ENCODE measurements at places on chromosomes 6 and 20.

GRCh38 chr20:58011947-58012610 lies 216.4 kb downstream of the ANKRD60 start:
- DNase-seq, result no peak

DNA sequence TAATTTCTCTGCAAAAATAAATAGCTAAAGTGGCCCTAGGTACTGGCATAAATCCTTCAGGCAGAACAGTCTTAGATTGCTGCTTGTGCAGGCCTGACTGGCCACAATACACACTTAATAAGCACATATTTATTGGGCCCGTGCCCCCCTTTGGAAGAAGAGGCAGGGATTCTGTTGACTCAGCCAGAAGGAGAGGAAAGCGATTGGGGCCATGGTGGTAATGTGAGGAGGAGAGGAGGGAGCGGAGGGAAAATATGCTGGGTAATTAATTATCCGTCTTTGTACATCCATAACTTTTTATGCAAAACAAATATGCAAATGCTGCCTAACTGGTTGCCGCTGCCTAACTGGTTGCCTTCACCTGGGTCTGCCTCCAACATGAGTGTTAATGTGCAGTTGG lies 36.2 kb downstream of the CD40 start:
- DNase-seq, result no peak

- no peak for DNase-seq
Observed at GRCh38 chr6:5634525-5634924, 372.2 kb downstream of the NRN1 start.

GRCh38 chr6:138157986-138158638 lies 3.6 kb upstream of the ARFGEF3 start:
- no peak for DNase-seq

- no peak for DNase-seq
Observed at GRCh38 chr6:80330961-80331360, 224.5 kb downstream of the BCKDHB start.

DNA sequence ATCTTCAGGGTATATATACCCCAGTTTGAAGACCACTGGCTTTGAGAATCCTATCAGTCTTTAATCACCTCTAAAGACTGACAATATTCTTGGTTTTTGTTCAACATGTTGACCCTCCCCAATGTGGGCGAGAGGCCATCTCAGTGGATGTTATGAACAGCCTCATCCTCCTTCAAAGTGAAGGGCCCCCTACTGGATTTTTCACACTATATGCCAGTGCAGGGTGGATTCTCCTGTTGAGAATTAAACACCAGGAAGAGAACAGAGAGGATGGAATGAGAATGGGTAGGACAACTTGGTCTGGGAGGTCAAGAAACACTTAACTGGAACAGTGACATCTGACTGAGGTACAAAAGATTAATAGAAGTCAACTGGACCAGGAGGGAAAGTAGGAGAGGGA lies 327.1 kb downstream of the MAFB start:
- no peak for DNase-seq

DNA sequence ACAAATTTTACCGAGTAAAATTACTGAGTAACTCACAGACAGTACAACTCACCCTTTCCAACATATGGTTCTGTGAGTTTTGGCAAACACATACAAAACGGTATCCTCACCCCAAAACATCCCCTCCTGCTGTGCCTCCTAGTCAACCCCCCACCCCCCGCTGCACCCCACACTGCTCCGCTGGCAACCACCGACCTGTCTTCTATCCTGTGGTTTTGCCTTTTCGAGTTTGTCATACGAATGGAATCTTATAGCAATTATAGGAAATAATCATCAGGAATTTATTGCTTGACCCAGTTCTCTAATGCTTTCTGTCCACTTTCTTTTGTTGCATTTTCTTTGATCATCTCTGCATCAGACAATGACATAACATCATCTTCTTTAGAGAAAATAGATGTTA lies 312.3 kb downstream of the KIF16B start:
- no peak for DNase-seq

DNA sequence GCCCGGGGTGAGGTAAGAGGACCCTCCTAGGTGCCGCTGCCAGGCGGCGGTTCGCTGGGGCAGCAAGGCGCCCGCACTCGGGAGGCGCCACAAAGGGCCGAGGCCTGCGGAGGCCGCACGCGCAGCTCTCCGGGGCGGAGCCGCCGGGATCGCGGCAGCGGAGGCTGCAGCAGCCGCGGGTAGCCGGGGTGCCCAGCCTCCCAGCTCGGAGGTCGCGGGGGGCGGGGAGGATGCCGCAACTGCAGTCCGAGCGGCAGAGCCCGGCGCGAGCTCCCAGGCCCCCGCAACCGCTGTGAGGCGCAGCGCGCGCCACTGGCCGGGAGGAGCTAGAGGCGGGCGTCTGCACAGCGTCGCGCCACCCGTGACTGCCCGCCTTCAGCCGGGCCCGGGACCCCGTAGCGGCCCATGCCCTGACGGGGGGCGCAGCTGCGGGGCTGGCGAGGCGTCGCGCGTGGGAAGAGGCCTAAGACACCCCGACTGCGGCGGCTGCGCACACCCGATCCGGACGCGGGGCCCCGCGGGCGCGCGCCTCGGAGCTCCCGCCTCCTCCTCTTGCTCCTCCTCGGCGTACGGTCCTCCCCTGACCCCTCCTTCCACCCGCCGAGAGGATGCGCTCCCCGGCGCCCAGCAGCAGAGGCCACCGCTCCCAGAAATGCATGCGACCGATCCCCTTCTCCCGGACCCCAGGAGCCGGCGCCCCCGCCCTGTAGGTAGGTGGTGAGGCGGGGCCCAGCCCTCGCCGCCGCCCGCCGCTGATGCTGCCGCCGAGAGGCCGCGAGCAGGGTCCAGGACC lies at the start of gene NCOA7:
Gene NCOA7, plus strand, starts transcription at position 603 of the 793 bp plus-strand sequence. CDS start 24,395 bp downstream, outside the sequence.
- DNase-seq, result peak; percentile 73

- no peak for DNase-seq
Observed at GRCh38 chr20:33922224-33922623, 71.5 kb upstream of the RALY start.

DNA sequence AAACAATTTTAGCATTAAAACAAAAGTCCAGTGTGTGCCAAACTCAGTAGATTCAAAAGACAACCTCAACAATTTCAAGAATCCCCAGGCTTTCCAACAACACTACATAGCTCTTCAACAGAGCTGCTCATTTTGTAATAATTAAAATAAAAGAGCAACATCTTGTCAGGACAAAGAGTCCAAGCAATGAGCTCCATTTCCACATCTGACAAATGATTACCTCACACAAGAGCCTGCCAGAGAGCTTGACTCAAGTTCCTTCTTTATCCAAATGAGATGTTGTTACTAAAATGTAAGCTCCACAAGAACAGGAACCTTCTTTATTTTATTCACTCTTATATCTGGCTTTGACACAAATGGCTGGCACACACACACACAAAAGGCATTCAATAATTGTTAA lies 449.8 kb downstream of the HACE1 start:
- DNase-seq, result no peak

- no peak for DNase-seq
Observed at GRCh38 chr6:16318953-16319720, 80.8 kb downstream of the GMPR start.

GRCh38 chr6:102736941-102737368 lies 1343.4 kb downstream of the GRIK2 start:
- DNase-seq, result no peak

DNA sequence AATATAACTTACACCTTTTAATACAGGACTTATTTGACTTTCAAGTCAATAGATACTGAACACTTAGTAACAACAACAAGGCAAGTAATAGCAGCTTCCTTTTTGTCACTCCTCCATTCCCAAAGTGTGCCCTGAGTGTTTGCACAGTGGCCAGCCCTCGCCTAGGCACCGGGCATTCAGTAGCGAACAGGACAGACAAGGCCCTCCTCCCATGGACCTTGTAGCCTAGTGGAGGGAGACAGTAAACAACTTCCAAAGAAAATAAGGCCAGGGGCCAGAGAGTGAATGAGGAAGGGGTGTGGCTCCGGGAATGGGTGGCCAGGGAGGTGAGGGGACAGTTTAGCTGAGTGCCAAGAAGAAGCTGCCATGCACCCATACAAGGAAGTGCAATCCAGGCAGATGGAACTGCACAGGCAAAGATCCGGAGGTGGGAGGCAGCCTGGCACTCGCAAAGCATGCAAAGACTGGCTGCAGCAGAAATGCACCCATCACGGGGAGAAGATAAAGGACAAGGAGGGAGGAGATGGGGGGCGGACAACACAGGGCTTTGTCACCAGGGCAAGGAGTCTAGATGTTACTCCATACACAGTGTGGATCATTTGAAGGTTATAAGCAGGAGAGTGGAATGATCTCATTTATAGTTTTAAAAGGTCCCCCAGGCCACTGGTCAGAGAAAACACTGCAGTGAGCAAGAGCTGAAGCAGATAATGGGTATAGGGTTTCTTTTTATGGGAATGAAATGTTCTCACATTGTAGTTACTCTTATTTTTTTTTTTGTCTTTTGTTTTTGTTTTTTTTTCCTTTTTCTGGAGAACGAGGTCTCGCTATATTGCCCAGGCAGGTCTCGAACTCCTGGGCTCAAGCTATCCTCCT lies 32.2 kb downstream of the ATP9A start:
- no peak for DNase-seq

- peak; percentile 94 for DNase-seq
Observed at GRCh38 chr6:41787219-41787917, at the start of gene TOMM6. TSS of gene TOMM6 (plus strand) at chr6:41787694. CDS start at chr6:41787698, 4 bp downstream.

- no peak for DNase-seq
Observed at GRCh38 chr6:166949528-166950442, 6.6 kb downstream of the RNASET2 start.

DNA sequence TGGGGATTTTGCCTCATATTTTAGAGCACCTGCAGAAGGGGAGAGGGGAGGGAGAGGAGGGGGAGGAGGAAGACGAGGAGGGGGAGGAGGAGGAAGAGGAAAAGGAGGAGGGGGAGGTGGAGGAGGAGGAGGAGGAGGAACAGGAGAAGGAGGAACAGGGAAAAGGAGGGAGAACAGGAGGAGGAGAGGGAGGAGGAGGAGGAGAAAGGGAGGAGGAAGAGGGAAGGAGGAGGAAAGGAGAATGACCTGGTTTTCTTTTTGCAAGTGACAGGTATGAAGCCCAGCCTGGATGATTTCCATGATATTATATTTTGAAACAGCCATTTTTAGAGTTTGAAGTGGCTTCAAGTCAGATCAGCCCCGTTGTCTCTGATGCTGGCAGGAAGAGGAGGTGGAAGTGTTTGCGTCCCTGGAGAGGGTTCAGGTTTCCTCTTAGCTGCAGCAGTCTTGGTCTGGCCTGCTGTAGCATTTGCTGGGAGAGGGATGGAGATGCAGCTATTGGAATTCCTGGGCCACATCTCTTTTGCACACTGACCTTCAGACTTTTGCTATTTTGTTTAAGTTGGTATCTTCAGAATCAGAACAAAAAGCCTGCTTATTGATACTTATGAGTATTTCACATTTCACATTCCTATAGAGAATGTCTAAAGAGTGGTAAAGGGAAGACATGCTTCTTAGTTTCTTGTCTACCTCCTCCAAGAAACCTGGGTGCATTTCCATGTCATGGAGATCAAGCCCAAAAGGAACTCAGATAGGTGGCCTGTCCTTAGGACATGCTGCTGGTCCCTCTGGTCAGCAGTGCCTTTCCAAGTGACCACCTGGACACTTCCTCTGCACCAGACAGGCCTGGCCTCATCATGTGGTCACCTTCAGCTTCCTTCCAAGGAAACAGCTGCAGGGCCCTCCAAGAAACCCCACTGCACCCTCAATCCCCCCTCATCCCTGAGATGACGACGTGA lies 54.3 kb upstream of the IYD start:
- DNase-seq, result no peak

DNA sequence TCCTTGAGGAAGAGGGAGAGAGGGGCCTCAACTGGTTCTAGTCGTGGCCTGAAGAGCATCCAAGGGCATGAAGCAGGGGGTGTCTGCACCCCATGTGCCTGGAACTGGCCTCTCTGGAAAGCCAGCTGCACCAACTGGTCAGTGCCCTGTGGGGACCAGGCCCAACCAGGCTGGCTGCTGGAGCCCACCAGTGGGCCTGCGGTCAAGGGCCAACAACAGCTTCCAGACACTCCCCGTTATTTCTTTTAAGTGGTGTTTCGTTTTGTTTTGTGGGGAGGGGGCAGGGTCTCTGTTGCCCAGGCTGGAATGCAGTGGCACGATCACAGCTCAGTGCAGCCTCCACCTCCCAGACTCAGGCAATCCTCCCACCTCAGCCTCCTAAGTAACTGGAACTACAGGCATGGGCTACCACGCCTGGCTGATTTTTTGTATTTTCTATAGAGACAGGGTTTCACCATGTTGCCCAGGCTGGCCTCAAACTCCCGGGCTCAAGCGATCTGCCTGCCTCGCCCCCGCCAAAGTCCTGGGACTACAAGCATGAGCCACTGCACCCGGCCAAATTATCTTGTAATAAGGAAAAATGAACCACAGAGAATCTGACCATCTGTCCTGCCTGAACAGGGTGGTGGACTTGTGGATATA lies 11.9 kb upstream of the C20orf144 start:
- no peak for DNase-seq

DNA sequence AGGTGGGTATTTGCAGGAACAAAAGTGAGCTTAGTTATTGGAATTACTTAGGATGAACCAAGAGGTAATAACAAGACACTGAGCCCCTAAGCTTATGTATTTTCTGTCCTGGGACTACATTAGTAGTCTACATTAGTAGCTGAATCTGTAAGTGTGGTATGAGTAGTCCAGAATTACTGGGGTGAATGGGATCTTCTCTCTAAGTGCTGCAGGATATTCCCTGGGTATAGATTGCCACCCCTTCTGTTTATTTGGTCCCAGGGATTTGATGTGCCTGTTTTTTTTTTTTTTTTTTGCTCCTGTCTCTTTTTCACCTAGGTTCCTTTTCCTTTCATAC lies 5.9 kb downstream of the CD2AP start:
- no peak for DNase-seq

- peak; percentile 89 for DNase-seq
Observed at GRCh38 chr20:18137412-18138265, at the start of the genes KAT14 and PET117. TSS of gene KAT14 (plus strand) at chr20:18137863. CDS start at chr20:18142661, 4,798 bp downstream. TSS of gene PET117 (plus strand) at chr20:18137863. CDS start at chr20:18137956, 93 bp downstream.

DNA sequence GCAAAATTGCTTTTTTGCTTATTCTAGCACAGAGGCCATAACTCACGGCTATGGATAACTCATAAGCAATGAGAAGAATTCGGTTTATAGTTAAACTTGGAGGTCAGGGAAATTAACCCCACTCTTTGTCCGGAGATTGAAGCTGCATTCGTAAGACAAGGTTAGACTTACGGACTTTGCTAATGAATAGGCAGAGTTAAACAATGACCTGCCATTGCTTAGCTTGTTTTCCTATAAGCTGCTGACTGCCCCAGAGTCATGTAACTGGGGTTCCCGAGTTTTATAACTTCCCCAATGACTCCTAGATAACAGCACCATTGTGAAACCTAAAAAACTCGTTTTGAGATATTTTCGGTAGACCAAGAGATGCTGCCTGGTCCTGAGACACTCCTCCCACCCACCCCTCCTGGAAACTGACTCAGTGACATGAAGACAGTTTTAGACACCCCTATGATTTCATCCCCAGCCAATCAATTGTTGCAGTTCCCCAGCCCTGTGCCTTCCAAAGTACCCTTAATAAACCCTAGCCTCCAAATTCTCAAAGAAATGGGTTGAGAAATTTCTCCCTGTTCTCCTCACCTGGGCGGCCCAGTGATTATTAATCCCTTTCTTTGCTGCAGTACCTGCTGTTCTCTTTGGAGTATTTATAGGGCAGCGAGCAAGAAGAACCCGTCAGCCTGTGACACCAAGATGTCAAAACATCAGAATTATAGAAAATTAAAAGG lies 33.1 kb upstream of the MCUR1 start:
- DNase-seq, result no peak

GRCh38 chr20:49698477-49698876 lies 15.2 kb downstream of the B4GALT5 start:
- no peak for DNase-seq

- DNase-seq, result no peak
Observed at GRCh38 chr6:152166497-152166896, 359.0 kb downstream of the ESR1 start.

GRCh38 chr6:45422503-45423110 lies 44.9 kb upstream of the SUPT3H start:
- peak; percentile 45 for DNase-seq
